ENCODE measurements at places on chromosomes 4 and X.
A peak's percentile ranks its signal among the peaks of the same experiment; 100 is the strongest.

- no peak for DNase-seq
These were observed 1.4 kb downstream of the POU4F2 start for GRCh38 chr4:146640021-146640464.

- DNase-seq = peak; percentile 28
These were observed 441.9 kb downstream of the INPP4B start for GRCh38 chr4:142404191-142404611.

- DNase-seq = no peak
These were observed 84.8 kb upstream of the ZNF827 start for GRCh38 chr4:146023334-146023967.

DNA sequence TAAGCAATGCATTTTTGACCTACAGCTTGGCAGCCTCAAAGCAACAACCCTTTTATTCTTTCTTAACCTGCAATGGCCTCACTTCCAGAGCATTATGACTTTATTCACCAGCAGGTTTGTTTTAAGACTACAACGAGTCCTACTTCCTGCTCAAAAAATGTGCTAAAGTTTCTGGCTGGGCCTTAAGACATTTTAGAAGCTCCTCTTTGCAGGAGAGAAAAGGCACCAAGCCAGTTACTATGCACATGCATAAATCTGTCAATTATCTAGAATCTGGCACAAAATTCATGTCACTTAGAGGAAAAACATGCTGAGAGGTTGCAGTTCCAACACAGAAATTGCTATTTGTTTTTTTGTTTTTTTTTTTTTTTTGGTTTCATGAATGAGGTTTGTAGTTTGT is 223.0 kb upstream of the EPHA5 start:
- no peak for DNase-seq

GRCh38 chr4:142778430-142778829 is 67.7 kb downstream of the INPP4B start:
- DNase-seq = no peak

GRCh38 chr4:20394512-20394911 is 142.8 kb downstream of the SLIT2 start:
- no peak for DNase-seq

GRCh38 chrX:103780336-103781061 is 3.9 kb downstream of the PLP1 start:
- no peak for DNase-seq

Measured in SJSA1 (cell line).